ENCODE measurements at places on chromosomes 1 and 21.

DNA sequence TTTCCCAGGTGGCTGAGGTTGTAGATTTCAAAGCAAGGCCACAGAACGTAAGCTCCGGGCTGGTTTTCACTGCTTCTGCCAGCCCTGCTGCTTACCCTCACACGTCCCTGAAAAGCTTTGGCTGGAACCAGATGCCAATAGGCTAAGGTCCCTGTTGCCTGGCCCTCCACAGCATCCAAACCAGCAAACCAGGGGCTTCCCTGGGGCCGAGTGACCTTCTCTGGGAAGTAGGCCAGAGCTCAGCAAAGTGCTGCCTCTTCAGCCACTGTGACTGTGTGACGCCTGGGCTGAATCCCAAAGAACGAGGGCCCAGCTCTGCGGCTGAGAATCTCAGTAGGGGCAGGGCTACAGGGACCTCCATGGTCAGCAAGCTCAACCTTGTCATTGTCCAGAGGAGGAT is 28.9 kb upstream of the RBM15 start:
- DNase-seq = no peak

- no peak for DNase-seq
Observed at GRCh38 chr1:10613340-10613739, 138.6 kb downstream of the PEX14 start.

DNA sequence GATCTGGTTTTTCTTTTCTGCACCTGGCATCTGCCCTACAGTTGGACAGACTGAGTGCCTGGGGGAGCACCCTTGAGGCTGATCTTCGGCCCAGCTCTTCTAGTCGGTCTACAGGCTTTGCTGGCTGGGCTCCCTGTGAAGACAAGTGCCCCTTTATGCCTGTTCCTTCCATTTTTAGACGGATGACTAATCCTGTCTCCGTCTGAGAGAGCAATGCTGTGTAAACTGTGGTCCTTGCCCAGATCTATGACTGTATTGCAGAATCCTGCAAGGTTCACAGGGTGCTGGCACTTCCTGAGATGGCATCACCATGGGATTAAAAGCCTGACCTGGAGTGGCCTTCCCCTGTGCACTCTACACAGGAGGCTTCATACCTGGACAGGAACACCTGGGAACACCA is 47.6 kb upstream of the SAMD13 start:
- no peak for DNase-seq

DNA sequence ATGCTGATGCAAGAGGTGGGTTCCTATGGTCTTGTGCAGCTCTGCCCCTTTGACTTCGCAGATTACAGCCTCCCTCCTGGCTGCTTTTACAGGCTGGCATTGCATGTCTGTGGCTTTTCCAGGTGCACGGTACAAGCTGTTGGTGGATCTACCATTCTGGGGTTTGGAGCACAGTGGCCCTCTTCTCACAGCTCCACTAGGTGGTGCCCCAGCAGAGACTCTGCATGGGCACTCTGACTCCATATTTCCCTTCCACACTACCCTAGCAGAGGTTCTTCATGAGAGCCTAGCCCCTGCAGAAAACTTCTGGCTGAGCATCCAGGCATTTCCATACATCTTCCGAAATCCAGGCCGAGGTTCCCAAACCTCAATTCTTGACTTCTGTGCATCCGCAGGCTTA is 989.0 kb downstream of the PLA2G4A start:
- no peak for DNase-seq

GRCh38 chr1:11499601-11500331 is 20.8 kb downstream of the DISP3 start:
- no peak for DNase-seq

DNA sequence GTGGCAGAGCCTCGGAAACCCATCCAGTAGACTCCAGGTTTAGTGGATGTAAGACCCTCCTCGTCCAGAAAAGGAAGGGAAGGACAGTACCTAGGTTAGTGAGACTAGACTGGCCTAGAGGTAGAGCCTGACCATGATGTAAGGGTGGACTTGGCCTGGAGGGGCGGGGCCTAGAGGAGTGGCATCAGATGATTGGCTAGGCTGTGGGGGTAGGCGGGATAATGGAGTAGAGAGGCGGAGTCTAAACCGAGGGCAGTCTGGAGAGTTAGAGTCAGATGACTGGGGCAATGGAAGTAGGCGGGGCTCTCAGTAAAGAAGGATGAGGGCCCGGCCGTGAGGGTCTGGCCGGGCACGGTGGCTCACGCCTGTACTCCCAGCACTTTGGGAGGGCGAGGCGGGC is 70.1 kb downstream of the EPHB2 start:
- DNase-seq = peak; percentile 7

DNA sequence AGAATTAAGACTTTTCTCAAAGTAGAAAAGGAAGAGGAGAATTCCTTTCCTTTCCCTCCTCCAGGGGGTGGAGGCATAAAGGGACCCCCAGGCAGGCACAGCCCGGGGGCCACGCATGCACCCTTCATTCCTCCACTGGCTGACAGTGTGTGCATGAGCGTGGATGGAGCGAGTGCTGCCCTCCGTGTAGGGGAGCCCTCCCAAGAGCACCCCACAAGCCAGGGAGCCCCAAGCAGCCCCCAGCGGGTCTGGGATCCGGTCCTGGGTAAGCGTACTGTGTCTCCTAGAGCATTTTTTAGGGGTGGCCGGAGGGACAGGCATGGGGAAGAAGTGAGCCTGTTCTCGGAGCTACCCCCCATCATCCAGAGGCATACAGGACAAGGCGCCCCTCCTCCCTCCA is 120.5 kb downstream of the SIK1 start:
- no peak for DNase-seq

DNA sequence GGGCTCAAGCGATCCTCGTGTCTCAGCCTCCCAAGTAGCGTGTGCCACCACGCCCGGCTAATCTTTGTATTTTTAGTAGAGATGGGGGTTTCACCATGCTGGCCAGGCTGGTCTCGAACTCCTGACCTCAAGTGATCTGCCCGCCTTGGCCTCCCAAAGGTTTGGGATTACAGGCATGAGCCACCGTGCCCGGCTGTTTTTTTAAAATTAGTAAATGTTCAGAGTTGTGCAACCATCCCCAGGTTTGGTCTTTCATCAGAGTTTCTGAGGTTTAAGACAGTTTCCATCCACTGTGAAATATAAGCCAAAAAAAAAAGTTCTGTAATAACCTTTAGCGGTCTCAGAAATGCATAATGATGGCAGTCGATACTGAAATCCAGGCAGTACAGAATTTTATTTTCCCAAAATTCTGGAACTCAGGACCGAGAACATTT is 550 bp upstream of the SYT11 start:
- DNase-seq = peak; percentile 57

DNA sequence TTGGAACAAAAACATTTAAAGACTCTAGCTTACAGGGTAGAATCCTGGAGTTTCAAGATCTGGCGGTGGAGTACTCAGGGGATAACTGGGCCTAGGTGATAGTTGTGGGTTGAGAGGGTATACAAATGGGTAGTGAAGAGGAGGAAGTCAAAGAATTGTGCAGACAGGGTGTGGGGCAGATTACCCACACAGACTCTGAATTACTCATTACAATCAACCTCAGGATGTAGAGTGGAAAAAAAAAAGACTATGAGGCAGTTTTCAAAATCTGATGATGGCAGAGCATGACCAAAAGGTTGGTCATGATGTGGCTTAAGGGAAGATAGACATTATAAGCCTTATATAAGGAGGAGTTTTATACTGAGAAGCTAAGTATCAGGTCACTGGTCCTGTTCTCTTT is 44.1 kb upstream of the GLIS1 start:
- peak; percentile 80 for DNase-seq

- DNase-seq = no peak
Observed at GRCh38 chr1:1119272-1119890, 3.5 kb upstream of the C1orf159 start.

GRCh38 chr1:19003371-19004290 is 47.2 kb upstream of the IFFO2 start:
- peak; percentile 30 for DNase-seq

- no peak for DNase-seq
Observed at GRCh38 chr1:118990513-118991152, 2.5 kb upstream of the TBX15 start.

DNA sequence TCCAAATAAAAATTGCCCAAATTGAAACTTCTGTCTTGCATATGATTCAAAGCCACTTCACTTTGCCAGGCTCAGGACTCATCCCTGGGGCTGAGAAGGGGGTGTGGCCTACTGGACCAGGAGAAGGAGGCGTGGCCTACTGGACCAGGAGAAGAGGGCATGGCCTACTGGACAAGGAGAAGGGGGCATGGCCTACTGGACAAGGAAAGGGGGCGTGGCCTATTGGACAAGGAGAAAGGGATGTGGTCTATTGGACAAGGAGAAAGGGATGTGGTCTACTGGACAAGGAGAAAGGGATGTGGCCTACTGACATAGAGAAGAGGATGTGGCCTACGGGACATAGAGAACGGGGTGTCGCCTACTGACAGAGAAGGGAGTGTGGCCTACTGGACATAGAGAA is 405.3 kb downstream of the RRAGC start:
- DNase-seq = no peak

GRCh38 chr1:151370211-151370911 is 2.1 kb downstream of the SELENBP1 start:
- no peak for DNase-seq

DNA sequence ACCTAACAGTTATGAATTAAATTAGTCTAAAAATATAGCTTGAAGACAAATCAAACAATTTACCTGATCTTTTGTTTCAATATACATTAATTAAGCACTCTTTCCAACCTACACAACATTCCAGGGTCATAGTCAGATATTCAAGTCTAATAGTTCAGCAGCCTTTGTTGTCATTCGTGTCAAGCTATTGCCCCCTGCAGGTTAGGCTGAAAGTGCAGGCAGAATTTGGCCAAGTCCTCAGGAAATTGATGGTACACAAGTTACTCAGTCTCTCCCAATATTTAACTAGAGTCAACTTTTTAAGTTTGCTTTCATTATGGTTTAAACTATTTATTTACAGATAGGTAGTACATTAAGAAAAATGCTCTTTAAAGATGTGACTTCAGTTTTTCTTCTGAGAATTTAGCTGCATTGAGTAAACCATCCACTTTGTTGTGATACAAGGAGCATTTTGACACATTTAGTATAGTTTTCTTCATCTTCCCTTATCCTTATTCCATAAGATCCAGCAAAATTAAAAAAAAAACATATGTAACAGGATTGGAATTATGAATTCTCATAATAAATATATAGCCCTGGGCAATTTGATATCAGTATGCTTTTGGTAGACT is 130.3 kb upstream of the DPYD start:
- DNase-seq = peak; percentile 80

DNA sequence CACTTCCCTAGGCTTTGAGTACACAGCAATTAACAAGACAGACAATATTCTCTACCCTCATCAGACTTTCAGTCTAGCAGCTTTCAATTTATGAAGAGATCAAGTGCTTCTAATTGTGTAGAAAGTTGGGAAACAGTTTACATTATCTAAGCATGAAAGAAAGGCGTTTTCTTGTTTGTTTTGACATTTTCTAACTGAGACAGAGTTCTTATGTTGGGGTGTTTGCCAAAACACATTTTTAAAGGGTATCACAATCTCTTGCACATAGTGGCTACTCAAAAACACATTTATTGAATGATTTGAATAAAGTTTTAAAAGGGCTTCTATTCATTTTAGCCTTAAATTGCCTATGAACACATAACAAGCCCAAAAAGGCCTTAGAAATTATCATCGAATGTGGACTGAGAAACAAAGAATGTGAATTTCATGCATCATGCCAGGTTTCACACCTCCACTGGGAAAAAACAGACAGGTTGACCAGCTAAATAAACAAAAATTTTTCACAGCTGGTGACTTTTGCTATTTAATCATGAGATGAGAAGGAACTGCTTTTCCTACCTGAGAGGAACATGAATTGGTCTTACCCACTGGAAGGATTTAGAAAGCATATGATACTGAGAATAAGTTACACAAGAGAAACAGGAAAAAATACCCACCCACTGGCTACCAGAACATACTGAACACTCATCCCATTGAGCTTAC is 394.5 kb upstream of the PKN2 start:
- DNase-seq = no peak

- no peak for DNase-seq
Observed at GRCh38 chr1:78033797-78034172, 12.0 kb upstream of the GIPC2 start.

Measured in activated CD4-positive, alpha-beta T cell treated with anti-CD3 and anti-CD28 coated beads, Interleukin-10, Interleukin-2, amounts not matched to agents 100 ng/mL and 50 ng/mL, durations not matched to agents 16 hours and 8 hours (primary cell).